Adrenal gland (tissue), 19 donors: ENCODE measurements at places on chromosomes 3 and 15.
A peak's percentile ranks its signal among the peaks of the same experiment; 100 is the strongest.

DNA sequence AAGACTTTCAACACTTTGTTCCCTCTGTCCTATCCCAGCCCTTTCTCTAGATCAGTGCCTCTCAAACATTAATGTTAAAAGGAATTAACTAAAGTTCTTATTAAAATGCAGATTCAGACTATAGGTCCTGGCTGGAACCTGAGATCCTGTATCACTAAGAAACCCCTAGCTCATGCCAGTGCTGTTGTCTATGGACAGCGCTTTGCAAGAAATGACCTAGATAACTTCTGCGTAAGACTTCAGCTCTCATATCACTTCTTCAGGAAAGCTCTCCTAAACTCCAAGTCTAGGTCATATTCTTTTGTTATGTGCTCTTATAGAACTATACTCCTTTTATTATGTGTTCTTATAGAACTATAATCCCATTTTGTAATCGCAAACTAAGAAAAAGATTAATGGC is 67.8 kb upstream of the CDIN1 start:
- no peak for DNase-seq

- DNase-seq: peak; percentile 63
Measured at GRCh38 chr3:38738630-38739395, 77.2 kb downstream of the SCN10A start.

DNA sequence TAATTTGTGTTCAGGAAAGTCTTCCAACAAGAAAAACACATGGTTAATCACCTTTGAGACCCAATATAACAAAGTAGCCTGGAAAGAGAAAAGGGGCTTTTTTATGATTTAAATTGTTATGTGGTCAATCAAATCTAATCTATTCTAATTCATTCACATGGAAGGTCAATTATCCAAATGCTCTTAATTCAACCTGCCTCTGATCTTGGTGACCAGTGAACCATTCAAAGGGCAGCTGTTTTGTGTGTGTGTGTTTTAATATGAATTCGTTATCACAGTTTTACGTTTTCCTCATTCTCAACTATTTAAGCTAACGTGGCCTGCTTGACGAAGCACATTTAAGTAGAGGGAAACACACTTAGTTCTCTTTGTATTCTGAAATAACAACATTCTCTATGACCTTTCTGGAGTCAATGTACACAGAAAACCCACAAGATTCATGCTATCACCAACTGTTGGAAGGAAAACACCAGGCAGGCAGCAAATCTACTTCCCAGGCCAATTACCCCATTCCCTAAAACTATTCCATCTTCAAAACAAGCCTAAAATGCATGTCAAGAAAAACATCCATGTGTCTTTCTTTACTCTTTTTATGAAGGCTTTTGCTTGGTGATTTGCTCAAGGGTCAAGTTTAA is 195.4 kb downstream of the SUCLG2 start:
- DNase-seq: no peak

- DNase-seq: peak; percentile 77
Measured at GRCh38 chr3:134249935-134250716, 533 bp downstream of the RYK start.
